Amniotic epithelial cell (primary cell): ENCODE measurements at places on chromosomes 3 and 15.

DNA sequence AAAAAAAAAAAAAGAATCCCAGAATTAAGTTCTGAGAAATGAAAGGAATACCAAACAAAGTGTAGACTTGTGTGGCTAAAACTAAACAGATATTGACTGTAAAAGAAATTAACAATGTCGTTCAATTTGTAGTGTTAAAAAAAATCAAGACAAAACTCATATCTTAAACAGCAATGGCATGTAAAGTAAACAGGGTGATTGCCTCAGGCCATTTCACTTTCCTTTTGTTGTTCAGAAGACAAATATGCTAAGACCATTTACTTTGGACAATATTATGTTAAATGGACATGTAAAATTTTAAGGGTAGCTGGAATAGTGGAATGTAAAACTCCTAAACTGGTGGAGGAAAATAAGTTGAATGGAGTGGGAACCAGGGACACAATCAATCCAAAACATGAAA, 139.1 kb downstream of the RTP4 start:
- no peak for DNase-seq

DNA sequence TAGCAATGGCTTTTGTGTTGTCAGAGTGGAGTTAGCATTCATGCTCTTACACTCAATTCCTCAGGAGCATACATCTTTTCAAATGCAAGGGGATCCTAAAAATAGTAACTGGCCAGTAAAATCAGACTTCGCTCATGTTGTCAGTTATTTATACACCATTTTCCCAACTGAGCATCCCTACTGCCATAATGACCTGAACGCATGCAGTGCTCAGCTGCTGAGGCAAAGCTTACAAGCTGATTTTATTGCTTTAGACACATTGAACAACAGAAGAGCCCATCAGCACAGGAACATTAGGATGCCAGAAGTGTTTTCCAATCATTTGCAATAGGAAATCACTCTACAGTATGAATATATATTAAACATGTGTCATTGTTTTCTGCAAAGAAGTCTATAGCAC, 689.7 kb upstream of the BCHE start:
- no peak for DNase-seq

- no peak for DNase-seq
Observed at GRCh38 chr3:146350852-146351251, 99.9 kb upstream of the PLSCR4 start.

- no peak for DNase-seq
Observed at GRCh38 chr3:112982710-112983109, 7.8 kb upstream of the CD200R1 start.
